ENCODE measurements at places on chromosomes 3 and 15. TPM values are rescaled to one million over a fixed set of nuclear protein-coding genes. Genes with fewer than 3 reads are reported as not detected.

DNA sequence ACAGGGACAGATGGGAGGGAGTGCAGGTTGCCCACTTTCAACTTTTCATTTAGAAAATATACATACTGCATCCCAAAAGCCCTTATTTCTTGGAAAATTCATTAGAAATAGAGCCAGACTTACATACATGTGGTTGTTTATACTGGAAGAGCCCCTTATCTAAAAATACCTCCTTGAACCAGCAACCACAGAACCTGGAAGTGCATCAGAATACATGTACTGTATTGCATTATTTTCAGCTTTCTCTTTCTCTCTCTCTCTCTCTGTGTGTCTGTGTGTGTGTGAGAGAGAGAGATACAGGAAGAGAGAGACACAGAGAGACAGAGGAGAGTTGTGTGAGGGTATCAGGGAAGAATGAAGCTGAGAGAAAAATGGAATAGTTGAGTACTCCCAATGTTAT, 29.5 kb upstream of the LSAMP start:
- H3K27ac ChIP-seq: no peak overlapping the region
- H3K4me1 ChIP-seq: no peaks in the 10 kb centered on the region
- DNase-seq: no peak
- H3K27me3 ChIP-seq: no peaks in the 10 kb centered on the region
- no peaks in the 10 kb centered on the region for H3K36me3 ChIP-seq
- H3K4me3 ChIP-seq: no peak overlapping the region

DNA sequence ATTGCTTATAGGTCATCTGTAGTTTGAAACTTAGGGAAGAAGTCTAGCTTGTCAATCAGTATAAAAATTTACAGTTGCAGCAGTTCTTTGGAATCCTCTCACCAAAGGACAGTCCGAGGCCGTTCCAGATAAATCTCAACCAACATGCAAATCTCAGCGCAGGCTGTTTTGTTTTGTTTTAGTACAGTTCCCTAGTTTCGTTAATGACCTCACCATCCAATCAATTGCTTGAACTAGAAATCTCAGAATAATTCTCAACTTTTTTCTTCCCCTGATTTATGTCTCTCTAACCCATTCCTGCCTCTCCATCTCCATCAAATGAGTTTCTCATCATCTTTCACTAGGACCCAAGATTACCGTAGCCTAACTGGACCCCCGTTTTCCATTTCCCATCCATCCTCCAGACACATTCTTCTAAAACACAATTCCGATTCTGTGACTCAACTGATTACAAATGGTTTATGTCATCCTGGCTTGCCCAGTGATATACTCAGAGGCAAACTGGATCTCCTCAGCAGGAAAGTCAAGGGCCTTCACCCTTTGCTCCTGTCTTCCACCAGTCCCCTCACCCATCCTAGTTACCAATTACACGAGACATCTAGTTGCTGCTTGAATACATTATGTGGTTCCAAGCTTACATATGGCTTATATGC, 1.3 kb downstream of the SMCO1 start:
- no peak for DNase-seq
- H3K27ac ChIP-seq: no peak overlapping the region
- no peaks in the 10 kb centered on the region for H3K4me1 ChIP-seq
- no peak overlapping the region for H3K4me3 ChIP-seq

- H3K36me3 ChIP-seq: peaks cover 3% of the 10 kb centered on the region
- H3K27me3 ChIP-seq: no peaks in the 10 kb centered on the region
- DNase-seq: no peak
- H3K4me3 ChIP-seq: no peak overlapping the region
Observed at GRCh38 chr15:67556976-67557570, 14.6 kb downstream of the MAP2K5 start.

GRCh38 chr3:141413391-141413790, 45.1 kb downstream of the ZBTB38 start:
- H3K36me3 ChIP-seq: peaks cover 42% of the 10 kb centered on the region
- H3K4me1 ChIP-seq: peaks cover 56% of the 10 kb centered on the region
- no peak overlapping the region for H3K4me3 ChIP-seq
- no peaks in the 10 kb centered on the region for H3K27me3 ChIP-seq
- H3K27ac ChIP-seq: peak overlapping the region; percentile 97

FHIT gene
- total RNA-seq: 10.6 TPM

ATP8B4 gene
- total RNA-seq: 6.7 TPM

DNA sequence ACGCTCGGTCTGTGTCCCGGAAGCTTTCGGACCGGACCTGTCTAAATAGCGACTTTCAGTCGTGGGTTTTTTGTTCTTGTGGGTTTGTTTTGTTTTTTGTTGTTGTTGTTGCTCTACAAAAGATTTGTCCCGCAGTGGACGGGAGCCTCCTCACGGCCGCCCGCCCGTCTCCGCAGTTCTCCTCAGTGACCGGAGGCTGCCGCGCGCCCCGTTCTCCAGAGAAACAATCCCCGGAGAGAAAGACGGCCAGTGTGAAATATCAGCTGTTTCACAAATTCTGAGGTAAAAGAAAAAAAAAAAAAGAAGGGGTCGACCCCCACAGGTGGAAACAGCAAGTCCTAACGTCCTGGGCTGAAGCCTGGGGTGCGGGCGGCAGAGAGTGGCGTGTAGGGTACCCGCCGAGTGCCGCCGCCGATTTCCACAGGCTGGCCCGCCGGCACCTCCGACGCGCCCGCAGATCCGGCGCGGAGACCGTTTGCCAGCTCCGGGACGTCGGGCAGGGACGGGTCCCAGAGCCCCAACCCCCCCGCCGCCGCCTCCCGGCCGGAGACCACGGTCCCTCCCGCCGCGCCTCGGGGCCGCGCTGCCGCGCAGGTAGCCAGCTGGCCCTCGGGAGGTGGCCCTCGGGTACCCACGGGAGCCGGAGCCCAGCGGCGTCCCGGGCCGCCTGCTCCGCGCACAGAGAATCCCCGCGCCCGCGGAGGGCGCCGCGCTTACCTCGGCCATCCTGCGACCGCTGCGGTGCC, 478 bp downstream of the BNC1 start:
- H3K4me1 ChIP-seq: peaks cover 16% of the 10 kb centered on the region
- H3K27me3 ChIP-seq: peaks cover 15% of the 10 kb centered on the region
- H3K4me3 ChIP-seq: peak overlapping the region; percentile 46
- H3K27ac ChIP-seq: no peak overlapping the region

Data from stomach (tissue), 19 donors.